ENCODE measurements at places on chromosomes 7 and 10. TPM values are rescaled to one million over a fixed set of nuclear protein-coding genes. Genes with fewer than 3 reads are reported as not detected.

HOGA1 gene
- 0.36 TPM for total RNA-seq

CALY gene
- total RNA-seq = not detected

TMEM196 gene
- total RNA-seq = not detected

OPN1SW gene
- not detected for total RNA-seq

PHYHIPL gene
- not detected for total RNA-seq

TBRG4 gene
- total RNA-seq = 56.7 TPM

LIPK gene
- total RNA-seq = not detected

ST8SIA6 gene
- 0.18 TPM for total RNA-seq

HIPK2 gene
- total RNA-seq = 21.7 TPM
